ENCODE measurements at places on chromosomes 5 and 9.

GRCh38 chr9:77809552-77809951, 161.4 kb upstream of the GNA14 start:
- no peak overlapping the region for H3K27ac ChIP-seq
- no peak for DNase-seq
- no peak overlapping the region for H3K4me3 ChIP-seq
- peaks cover 8% of the 10 kb centered on the region for H3K4me1 ChIP-seq
- H3K27me3 ChIP-seq, result no peaks in the 10 kb centered on the region

DNA sequence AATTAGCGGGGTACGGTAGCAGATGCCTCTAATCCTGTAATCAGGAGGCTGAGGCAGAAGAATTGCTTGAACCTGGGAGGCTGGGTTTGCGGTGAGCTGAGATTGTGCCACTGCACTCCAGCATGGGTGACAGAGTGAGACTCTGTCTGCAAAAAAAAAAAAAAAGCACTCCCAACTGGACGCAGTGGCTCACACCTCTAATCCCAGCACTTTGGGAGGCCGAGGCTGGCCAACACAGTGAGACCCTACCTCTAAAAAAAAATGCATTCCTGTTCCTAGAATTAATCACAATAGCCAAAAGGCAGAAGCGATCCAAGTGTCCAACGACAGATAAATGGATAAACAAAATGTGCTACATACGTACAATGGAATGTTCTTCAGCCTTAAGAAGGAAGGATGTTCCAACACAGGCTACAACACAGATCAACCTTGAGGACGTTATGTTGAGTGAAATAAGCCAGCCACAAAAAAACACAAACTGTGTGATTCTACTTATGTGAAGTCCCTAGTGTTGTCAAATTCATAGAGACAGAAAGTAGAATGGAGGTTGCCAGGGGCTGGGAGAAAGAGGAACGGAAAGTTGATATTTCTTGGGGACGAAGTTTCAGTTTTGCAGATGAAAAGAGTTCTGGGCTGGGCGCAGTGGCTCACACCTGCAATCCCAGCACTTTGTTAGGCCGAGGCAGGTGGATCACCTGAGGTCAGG, 13.8 kb downstream of the FAM78A start:
- H3K4me1 ChIP-seq, result peaks cover 13% of the 10 kb centered on the region
- no peaks in the 10 kb centered on the region for H3K36me3 ChIP-seq
- no peak overlapping the region for H3K4me3 ChIP-seq
- no peak overlapping the region for H3K27ac ChIP-seq
- no peaks in the 10 kb centered on the region for H3K27me3 ChIP-seq

DNA sequence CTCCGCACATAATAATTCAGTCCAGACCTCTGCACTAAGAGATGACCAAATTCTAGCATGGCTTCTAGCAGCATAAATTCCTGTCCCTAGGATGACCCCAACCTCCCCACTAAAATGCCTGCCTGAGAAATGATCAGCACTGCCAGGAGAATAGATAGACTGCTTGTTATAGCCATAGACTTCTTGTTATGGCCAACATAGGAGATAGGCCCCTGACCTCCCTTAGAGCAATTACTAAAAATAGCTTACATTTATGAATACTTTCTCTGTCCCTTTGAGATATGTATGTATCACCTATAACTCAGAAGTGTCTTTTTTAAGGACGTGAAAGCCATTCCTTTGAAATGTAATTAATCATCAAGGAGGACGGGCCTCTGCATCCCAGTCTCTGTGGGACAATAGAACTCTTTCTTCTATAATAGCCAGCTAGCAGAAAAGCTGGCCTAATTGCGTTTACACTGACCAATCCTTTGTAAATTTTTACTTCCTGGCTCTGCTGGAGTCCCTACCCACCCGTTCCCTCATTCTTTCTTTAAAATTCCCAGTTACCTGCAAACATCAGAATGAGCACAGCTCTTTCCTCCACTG, 1002.7 kb downstream of the CDH18 start:
- H3K27ac ChIP-seq, result no peak overlapping the region
- no peaks in the 10 kb centered on the region for H3K4me1 ChIP-seq
- no peaks in the 10 kb centered on the region for H3K36me3 ChIP-seq
- no peak overlapping the region for H3K4me3 ChIP-seq
- no peak for DNase-seq
- H3K27me3 ChIP-seq, result no peaks in the 10 kb centered on the region

DNA sequence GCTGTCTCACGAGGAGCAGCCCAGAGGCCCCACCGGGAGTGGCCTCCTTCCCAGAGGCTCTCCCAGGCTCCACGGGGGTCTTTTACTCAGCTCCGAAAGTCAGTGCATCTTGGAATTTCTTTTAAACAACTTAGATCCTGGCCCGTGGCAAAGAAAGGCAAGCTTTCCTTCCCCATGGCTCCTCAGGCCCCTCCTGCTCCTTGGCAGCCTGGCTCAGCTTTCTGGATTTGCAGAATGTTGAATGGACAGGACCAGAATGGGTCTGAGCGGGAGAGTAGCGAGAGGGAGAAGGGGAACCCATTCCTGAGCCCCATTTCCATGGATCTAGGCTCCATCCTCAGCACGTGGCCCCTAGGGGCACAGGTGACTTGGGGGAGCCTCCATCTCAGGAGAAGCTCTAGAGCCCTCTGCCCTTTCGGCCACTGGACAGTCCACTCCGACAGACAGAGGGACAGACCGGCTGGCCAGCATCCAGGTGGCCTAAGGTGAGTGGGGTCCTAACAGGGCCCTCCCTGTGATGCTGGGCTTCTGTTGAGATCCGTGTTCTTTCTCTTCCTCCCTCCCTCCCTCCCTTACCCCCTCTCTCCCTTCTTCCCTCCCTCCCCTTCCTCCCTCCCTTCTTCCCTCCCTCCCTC, 173.9 kb upstream of the PPP1R26 start:
- H3K36me3 ChIP-seq, result no peaks in the 10 kb centered on the region
- H3K4me3 ChIP-seq, result no peak overlapping the region
- no peak for DNase-seq
- no peaks in the 10 kb centered on the region for H3K27me3 ChIP-seq
- H3K4me1 ChIP-seq, result peaks cover 5% of the 10 kb centered on the region
- H3K27ac ChIP-seq, result no peak overlapping the region

DNA sequence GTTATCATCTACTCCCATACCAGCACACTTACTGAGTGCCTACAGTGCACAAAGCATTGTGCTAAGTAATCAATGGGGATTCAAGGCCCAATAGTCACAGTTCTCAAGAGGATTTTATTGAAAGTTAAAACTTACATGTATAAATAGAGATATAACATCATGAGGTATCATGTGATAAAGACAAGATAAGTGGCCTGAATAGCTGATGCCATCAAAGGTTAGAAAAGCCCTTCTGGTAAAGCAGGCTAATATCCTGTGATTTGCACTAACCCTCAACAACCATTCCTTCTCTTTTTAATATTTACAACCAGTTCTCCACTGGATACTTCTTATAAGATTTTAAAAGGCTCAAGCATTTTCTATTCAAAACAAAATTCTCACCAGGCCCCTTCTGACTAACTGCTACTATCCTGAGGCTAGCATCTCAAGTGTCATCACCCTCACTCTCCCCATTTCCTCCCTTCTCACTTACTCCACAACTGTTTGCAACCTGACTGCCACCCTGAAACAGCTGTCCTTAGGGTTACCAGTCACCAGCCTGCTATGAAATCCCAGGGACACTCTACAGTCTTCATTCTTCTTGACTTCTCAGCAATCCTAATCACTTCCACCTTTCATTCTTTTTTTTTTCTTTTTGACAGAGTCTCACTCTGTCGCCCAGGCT, 377.9 kb downstream of the ENC1 start:
- no peaks in the 10 kb centered on the region for H3K36me3 ChIP-seq
- no peak overlapping the region for H3K27ac ChIP-seq
- no peak for DNase-seq
- H3K27me3 ChIP-seq, result no peaks in the 10 kb centered on the region
- H3K4me1 ChIP-seq, result peaks cover 12% of the 10 kb centered on the region
- H3K4me3 ChIP-seq, result no peak overlapping the region

- H3K4me3 ChIP-seq, result no peak overlapping the region
- no peak overlapping the region for H3K27ac ChIP-seq
- no peaks in the 10 kb centered on the region for H3K4me1 ChIP-seq
- DNase-seq, result no peak
Measured at GRCh38 chr9:8760000-8760767, 960.6 kb upstream of the DMAC1 start.

All from vagina (tissue), 2 donors.